Ovary (tissue), 10 donors: ENCODE measurements at places on chromosomes 2 and 18. TPM values are rescaled to one million over a fixed set of nuclear protein-coding genes. Genes with fewer than 3 reads are reported as not detected.

DNA sequence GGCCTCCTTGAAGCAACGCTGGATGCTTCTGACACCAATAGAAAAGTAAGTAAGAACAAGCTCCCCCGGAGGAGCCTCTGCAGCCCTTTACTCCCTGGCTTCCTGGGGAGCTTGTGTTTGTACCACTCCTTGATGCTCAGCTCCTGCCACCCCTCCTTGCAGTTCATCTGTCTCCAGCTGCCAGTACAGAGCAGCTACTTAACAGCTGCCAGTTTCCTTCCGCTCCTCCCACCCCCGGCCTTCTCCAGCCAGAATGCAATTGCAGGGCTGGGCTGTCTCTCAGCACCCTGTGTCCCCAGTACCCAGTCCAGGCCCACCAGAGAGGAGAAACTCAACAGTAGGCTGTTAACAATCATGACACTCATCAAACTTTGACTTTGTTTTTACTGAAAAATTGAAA, 109.4 kb downstream of the AOX1 start:
- H3K36me3 ChIP-seq = no peaks in the 10 kb centered on the region
- H3K4me1 ChIP-seq = no peaks in the 10 kb centered on the region
- no peak overlapping the region for H3K4me3 ChIP-seq
- H3K27me3 ChIP-seq = no peaks in the 10 kb centered on the region

DNA sequence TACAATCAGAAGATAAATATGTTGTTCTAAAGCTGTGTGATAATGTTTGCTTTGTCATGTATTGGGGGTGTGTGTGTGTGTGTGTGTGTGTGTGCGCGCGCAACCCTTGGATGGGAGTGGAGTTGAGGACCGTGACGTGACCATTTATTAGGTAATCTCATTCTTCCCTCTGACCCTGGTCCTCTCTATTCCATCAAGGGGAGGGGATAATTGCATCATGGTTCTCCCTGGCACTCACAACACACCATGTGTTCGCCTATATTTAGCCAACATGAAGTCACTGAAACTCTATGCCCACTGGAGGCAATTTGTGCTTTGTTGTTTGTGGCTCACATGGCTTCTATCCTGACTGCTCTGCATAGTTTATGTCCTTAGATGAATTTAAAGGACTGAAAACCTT, 79.8 kb upstream of the LRPPRC start:
- no peaks in the 10 kb centered on the region for H3K4me1 ChIP-seq
- no peaks in the 10 kb centered on the region for H3K36me3 ChIP-seq
- no peak overlapping the region for H3K27ac ChIP-seq
- no peaks in the 10 kb centered on the region for H3K27me3 ChIP-seq

DNA sequence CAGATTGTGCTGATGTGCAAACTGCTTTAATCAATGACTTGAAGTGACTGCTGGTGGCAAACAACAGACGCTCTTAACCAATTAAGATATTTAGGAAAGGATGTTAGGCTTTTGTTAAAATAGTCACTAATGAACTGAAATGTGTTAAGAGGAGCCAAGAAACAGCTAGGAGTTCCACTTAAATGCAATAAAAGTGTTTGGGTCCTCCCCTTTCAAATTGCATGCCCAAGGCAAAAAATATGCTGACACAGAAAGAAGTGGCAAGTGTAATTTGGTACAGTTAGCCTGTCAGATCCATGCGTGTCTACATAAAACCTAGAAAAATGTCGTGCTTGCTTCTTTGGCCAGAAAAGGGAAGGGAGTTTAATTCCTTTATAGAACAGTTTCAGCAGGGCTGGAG, 61.9 kb downstream of the XRCC5 start:
- H3K27me3 ChIP-seq = peaks cover 2% of the 10 kb centered on the region
- no peak overlapping the region for H3K4me3 ChIP-seq
- no peak overlapping the region for H3K27ac ChIP-seq
- H3K36me3 ChIP-seq = no peaks in the 10 kb centered on the region
- DNase-seq = no peak

DNA sequence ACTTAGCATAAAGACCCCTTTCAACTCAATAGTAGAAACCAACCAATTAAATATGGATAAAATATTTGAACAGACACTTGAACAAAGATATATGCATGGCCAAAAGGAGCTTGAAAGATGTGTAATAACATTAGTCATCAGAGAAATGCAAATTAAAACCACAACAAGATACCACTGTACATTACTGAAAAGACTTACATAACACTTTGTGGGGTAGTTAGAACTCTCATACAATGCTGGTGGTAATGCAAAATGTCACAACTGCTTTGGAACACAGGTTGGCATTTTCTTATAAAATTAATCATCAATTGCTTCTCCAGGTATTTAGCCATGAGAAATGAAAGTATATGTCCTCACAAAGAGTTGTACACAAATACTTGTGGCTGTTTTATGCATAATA, 60.7 kb downstream of the TTC27 start:
- H3K4me3 ChIP-seq = no peak overlapping the region
- H3K27ac ChIP-seq = no peak overlapping the region
- H3K36me3 ChIP-seq = no peaks in the 10 kb centered on the region
- H3K27me3 ChIP-seq = no peaks in the 10 kb centered on the region

DNA sequence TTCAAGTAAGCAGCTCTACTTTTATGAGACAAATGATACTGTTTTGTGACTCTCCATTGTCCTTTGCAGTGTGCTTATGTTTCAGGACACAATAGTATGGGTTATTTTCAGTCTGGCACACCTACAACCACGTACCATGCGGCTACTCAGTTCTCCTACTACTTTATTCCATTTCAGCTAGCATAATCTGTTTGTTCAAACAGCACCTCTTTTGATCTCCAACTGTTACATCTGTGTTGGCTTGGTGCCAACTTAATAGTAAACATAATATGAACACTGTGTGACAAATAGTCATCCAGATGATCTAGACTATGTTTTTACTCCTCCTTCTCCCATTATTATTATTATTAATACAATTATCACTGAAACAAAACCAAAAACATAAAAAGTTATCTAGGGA, 40.5 kb downstream of the MYO3B start:
- no peaks in the 10 kb centered on the region for H3K4me1 ChIP-seq
- H3K27me3 ChIP-seq = no peaks in the 10 kb centered on the region
- no peak overlapping the region for H3K27ac ChIP-seq
- no peak for DNase-seq
- no peaks in the 10 kb centered on the region for H3K36me3 ChIP-seq

DNA sequence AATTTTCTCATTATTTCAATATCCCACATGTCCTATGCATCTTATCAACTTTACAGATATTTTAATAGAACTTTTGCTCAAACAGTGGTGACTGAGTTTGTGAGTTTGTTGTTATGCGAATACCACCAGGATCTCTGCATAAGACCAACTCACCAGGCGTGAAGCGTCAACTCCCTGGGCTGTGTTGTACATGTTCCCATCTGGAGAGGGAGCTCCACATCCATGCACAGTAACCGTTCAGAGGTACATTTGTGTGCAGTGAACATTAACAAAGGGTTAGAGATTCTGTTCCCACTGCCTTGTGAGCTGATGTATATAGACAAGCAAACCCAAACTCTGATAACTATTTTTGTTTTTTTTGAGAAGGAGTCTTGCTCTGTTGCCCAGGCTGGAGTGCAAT, 188.7 kb downstream of the MYT1L start:
- H3K4me3 ChIP-seq = no peak overlapping the region
- no peaks in the 10 kb centered on the region for H3K4me1 ChIP-seq
- no peaks in the 10 kb centered on the region for H3K27me3 ChIP-seq
- H3K36me3 ChIP-seq = no peaks in the 10 kb centered on the region

GRCh38 chr2:68428746-68429145, 38.3 kb downstream of the FBXO48 start:
- H3K4me3 ChIP-seq = no peak overlapping the region
- no peak overlapping the region for H3K27ac ChIP-seq
- H3K27me3 ChIP-seq = no peaks in the 10 kb centered on the region
- H3K36me3 ChIP-seq = no peaks in the 10 kb centered on the region
- peaks cover 8% of the 10 kb centered on the region for H3K4me1 ChIP-seq
- no peak for DNase-seq

DNA sequence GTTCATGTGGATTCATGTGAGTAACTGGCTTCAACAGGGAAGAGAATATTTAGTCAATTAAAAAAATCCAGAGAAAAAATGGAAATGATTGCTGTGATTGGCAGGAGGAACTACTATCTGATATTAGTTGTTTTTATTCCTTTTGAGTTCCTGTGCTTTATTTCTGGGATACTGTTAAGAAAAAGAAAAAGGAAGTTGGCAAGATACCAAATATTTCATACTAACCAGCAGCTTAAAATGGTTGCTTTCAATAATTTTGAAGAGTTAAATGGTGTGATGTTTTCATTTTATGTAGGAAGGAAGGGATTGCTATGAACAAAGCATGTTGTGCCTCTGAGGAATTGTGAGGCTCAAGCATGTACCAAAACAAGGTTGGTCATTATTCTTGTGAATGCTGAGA, 8.1 kb upstream of the MTX2 start:
- no peak for DNase-seq
- no peaks in the 10 kb centered on the region for H3K27me3 ChIP-seq
- no peaks in the 10 kb centered on the region for H3K4me1 ChIP-seq
- no peaks in the 10 kb centered on the region for H3K36me3 ChIP-seq
- H3K4me3 ChIP-seq = no peak overlapping the region

GRCh38 chr18:54388203-54389142, 30.8 kb downstream of the C18orf54 start:
- H3K36me3 ChIP-seq = no peaks in the 10 kb centered on the region
- H3K4me1 ChIP-seq = no peaks in the 10 kb centered on the region
- H3K4me3 ChIP-seq = no peak overlapping the region

DNA sequence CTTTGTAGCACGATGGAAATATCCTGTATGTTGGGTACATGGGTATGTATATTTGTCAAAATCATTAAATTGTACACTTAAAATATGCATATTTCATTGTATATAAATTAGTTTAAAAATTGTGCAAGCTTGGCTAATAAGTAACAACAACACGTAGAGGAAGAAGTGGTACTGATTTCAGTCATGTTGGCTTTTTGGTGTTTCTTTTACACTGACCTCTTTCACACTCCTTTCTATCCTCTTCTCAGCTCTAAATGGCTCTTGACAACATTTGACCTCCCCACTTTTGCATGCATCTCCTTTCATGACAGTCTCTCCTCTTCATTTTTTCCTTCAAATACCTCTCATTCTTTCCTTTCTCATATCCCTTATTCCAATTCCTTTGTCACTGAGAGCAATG, 801.4 kb upstream of the ZEB2 start:
- DNase-seq = no peak
- no peak overlapping the region for H3K27ac ChIP-seq
- H3K36me3 ChIP-seq = no peaks in the 10 kb centered on the region

DNA sequence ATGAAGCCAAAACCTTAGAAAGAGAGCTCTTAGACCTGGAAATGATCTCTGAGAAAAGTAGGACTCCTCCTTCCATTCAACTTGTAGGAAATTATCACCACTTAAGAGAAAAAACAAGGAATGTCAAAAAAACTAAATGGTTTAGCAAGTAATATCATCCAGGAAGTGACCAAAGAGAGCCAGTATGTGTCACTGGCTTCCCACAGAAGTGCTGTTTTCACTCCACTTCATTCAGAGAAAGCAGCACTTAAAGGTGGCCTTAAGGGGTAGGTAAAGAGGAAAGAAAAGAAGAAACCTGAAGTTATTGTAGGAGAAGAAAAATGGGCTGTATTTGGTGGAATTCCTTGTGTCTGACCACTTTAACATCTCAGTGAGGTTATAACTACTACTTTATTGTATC, 414.4 kb upstream of the ETAA1 start:
- no peaks in the 10 kb centered on the region for H3K4me1 ChIP-seq
- H3K4me3 ChIP-seq = no peak overlapping the region
- DNase-seq = no peak
- H3K36me3 ChIP-seq = no peaks in the 10 kb centered on the region
- no peaks in the 10 kb centered on the region for H3K27me3 ChIP-seq

DNA sequence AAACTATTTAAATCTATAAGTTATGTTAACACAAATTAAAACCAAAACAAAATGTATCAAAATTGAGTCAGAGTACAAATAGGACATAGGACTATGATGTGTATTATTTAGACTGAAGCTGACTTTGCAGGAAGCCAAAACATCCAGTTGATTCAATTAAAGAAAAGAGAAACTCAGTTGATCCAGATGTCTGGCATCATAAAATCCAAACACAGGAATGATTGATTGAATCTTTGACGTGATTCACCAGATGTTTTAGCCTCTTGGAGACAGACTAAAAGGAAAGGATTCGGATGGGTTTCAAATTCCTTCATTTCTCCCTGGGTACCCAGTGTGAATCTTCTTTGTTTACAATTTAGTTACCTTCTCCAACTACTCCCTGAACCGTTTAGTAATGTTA, 272.9 kb downstream of the IRS1 start:
- no peak overlapping the region for H3K4me3 ChIP-seq
- DNase-seq = no peak
- no peaks in the 10 kb centered on the region for H3K4me1 ChIP-seq
- no peaks in the 10 kb centered on the region for H3K36me3 ChIP-seq
- no peak overlapping the region for H3K27ac ChIP-seq

- H3K4me3 ChIP-seq = no peak overlapping the region
- DNase-seq = no peak
- no peaks in the 10 kb centered on the region for H3K4me1 ChIP-seq
- no peaks in the 10 kb centered on the region for H3K36me3 ChIP-seq
- H3K27me3 ChIP-seq = no peaks in the 10 kb centered on the region
Measured at GRCh38 chr2:195368249-195369217, 288.5 kb upstream of the SLC39A10 start.

DNA sequence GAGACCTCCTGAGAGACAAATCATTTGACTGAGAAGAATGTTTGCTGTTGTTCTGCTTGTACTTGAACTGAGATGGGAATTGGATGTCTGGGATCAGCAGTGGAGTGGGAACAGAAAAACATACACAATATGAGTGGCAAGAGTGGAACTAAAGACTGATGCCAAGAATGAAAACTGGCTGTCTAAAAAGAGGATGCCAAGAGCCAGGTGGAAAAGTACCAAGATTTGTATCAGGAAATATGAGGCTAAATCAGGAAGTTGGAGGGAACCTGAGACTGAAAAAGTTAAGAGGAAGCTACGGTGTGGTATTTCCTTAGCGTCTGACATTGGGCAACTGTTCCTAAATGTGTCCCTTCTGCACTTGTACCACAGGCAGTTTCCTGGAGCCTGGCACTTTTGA, 440.9 kb upstream of the CELF4 start:
- H3K4me1 ChIP-seq = peaks cover 7% of the 10 kb centered on the region
- H3K27me3 ChIP-seq = no peaks in the 10 kb centered on the region
- H3K27ac ChIP-seq = no peak overlapping the region

DNA sequence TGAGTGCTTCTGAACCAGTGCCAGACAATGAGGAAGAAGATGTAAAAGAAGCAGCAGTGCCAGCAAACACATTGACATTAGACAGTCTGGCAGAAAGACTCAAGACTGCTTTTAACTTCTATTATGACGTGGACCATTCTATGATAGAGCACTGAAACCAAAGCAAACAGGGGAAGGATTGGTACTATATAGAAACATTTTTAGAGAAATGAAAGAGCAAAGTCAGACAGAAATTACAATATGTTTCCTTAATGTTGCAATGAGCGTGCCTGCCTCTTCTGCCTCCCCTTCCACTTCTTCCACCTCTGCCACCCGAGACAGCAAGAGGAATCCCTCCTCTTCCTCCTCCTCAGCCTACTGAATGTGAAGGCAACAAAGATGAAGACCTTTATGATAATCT, 39.7 kb downstream of the DHX57 start:
- no peaks in the 10 kb centered on the region for H3K4me1 ChIP-seq
- H3K36me3 ChIP-seq = no peaks in the 10 kb centered on the region
- H3K27ac ChIP-seq = no peak overlapping the region
- no peaks in the 10 kb centered on the region for H3K27me3 ChIP-seq

LPIN1 gene
- total RNA-seq = 76.5 TPM

ST8SIA3 gene
- not detected for total RNA-seq

GPR75 gene
- total RNA-seq = 3.4 TPM

GKN2 gene
- total RNA-seq = not detected
